PC-9 (cell line): ENCODE measurements at places on chromosomes 5 and 9.

- DNase-seq, result no peak
These were observed 6.5 kb downstream of the LVRN start for GRCh38 chr5:115968770-115969169.

- no peak for DNase-seq
These were observed 31.0 kb downstream of the MTREX start for GRCh38 chr5:55338810-55339243.

GRCh38 chr9:89863837-89864236 is 259.0 kb downstream of the GADD45G start:
- DNase-seq, result no peak

GRCh38 chr5:12413585-12413984 is 509.3 kb upstream of the CTNND2 start:
- no peak for DNase-seq

GRCh38 chr5:16461782-16462181 is 3.8 kb downstream of the ZNF622 start:
- DNase-seq, result peak; percentile 50

DNA sequence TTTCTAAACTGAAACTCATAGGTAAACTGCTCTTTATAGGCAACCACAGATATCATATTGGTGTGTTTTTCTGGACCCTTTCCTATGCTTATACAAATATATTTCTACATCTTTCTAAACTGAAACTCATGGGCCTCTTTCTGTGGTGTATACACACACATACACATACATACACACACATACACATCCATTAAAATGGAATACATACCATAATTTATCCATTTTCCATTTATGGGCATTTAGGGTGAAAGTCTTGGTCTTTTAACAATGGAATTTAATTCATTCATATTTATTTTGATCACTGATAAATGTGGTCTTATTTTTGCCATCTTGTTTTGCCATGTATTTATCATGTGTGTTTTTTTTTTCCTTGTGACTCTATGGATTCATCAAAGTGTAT is 44.1 kb downstream of the SLC22A5 start:
- DNase-seq, result no peak

DNA sequence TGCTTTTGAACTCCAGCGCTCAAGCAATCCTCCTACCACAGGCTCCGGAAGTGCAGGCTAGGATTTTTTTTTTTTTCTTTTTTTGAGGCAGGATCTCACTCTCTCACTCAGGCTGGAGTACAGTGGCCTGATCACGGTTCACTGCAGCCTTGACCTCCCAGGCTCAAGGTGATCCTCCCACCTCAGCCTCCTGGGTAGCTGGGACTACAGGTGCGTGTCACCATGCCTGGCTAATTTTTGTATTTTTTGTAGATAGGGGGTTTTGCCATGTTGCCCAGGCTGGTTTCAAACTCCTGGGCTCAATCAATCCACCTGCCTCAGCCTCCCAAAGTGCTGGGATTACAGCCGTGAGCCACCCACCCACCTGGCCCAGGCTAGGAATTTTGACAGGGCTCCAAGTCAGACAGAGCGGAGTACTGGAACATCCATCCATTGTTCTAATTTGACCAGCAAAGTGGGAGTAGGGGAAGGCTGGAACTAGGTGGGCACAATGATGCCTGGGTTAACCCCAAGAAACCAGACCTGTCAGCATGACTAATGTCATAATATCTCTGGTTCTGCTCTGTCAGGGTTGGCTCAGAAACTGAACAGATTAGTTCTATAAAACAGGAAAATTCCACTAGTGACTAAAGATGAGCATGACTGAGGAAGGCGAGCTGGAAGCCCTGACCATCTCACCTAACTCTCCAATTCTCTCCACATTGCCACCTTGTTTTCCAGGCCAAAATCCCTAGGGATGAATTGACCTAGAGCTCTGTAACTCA is 9.2 kb downstream of the ZBTB5 start:
- no peak for DNase-seq

GRCh38 chr5:151721087-151721646 is 34.5 kb upstream of the SPARC start:
- no peak for DNase-seq

DNA sequence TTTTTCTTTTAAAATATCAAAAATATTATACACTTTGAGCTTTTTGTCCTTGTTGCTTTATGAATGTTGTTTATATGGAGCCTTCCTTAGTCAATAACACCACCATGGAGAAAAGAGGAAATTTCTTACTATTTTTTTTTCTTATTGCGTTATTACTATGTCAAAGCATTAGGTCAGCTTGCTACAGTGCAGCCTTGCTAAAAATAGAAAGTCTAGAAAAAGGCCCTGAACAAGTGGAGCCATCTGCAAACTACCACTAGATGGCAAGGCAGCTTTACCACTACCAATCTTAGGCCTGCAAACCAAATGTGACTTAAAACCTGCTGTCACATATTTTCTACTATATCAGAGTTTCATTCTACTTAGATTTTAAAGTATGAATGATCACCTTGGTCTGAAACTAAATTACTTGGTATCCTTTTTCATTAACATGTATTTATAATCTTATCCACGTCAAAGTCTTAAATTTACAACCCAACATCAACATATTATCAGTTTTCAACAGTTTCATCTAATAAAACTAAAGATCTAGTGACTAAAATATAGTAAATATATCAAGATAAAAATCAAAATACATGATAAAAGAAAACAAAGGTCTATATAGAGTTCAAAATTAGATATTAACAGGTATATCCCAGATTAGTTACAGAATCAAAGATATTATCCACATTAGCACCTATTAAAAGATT is 113.1 kb upstream of the ACOT12 start:
- peak; percentile 67 for DNase-seq

GRCh38 chr9:38017149-38017884 is 51.7 kb downstream of the SHB start:
- DNase-seq, result peak; percentile 80

- DNase-seq, result no peak
These were observed 39.0 kb upstream of the CD180 start for GRCh38 chr5:67235399-67236110.

GRCh38 chr5:130168211-130168610 is 263.9 kb downstream of the CHSY3 start:
- DNase-seq, result no peak

DNA sequence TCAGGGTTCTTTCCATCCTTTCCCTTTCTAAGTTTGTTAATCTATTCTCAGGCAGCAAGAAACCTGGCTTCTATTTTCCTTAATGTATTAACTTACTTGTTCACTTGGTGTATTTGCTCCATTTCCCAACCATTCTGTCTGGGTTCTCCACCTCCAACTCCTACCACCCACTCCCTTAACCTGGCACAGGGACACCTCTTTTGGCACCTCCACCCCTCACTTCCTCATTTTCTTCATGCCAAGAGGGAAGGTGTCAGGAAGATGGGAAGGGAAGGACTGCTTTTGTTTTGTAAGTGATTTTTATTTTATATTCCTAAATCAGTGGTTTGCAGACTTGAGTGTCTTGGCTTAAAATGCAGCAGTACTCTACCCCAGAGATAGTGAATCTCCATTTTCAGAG is 166.1 kb downstream of the TRIO start:
- DNase-seq, result no peak

- no peak for DNase-seq
These were observed 193.6 kb downstream of the GLIS3 start for GRCh38 chr9:4106081-4106759.

- DNase-seq, result no peak
These were observed 198.1 kb downstream of the GADD45G start for GRCh38 chr9:89802781-89803355.

GRCh38 chr5:40547994-40548575 is 131.6 kb upstream of the PTGER4 start:
- DNase-seq, result no peak

DNA sequence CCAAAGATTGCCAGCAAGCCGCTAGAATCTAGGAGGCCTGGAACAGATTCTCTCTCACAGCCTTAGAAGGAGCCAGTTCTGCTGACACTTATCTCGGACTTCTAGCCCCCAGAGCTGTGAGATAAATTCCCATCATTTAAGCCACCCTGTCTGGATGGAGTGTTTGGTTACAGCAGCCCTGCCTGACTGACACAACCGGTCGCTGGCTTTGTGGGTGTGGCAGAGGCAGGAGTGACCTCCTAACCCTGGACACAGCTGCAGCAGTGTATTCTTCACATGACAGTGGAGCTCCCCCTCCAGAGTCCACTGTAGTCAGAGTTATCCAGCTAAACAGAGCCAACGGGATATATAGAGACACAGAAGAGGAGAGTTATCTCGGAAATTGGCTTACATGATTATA is 21.2 kb upstream of the IL17B start:
- peak; percentile 25 for DNase-seq

GRCh38 chr5:174693697-174694385 is 30.5 kb upstream of the MSX2 start:
- no peak for DNase-seq

- no peak for DNase-seq
These were observed 148.5 kb downstream of the KIAA0825 start for GRCh38 chr5:94469894-94470329.

DNA sequence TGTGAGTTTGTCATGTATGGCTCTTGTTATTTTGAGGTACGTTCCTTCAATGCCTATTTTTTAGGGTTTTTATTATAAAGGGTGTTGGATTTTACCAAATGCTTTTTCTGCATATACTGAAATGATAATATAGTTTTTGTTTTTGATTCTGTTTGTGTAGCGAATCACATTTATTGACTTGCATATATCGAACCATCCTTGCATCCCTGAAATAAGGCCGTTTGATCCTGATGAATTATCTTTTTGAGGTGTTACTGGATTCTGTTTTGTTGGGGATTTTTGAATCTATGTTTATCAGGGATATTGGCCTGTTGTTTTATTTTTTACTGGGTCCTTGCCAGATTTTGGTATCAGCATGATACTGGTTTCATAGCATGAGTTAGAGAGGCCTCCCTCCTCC is 25.9 kb downstream of the SELENOP start:
- DNase-seq, result no peak

DNA sequence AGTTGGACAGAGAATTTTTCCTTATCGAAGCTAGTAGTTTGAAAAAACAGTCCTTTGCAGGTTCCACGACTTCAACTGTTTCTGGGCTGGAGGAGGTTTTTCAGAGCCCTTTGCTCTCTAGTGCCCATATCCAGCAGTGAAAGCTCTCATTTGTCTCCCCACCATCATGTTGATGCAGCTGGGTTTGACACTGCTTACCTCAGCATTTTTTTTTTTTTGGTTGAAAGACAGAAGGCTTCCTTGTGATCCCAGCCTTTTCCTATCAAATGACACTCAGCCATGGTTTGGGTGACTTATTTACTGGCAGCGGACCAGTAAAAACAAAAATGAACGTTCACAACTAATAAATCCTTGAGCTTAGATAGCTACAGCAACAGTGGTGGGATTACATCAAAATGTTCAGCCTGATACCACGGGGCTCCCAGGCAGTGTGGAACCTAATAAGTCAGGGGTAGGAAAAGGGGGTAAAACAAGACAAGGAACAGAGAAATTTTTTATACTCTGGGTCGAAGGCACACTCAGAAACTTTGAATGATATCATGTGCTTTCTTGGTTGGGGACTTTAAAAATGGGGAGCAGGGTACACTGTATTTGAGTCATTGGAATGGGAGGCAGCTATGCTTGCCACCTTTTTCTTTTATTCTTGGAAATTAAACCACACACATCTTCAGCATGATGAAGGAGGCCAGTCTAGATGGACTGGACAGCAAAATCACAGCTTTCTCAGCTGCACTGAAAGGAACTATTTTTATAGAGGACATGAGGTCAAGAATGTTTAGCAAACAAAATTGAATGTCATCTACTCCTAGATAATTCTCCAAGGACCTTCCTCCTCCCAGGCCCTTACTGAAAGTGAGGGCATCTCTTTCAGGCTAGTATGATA is 308.9 kb upstream of the MPDZ start:
- DNase-seq, result no peak

- no peak for DNase-seq
These were observed 281.4 kb downstream of the TUSC1 start for GRCh38 chr9:25396828-25397227.

- DNase-seq, result peak; percentile 93
These were observed 108.5 kb downstream of the NFIB start for GRCh38 chr9:14205463-14205862.

DNA sequence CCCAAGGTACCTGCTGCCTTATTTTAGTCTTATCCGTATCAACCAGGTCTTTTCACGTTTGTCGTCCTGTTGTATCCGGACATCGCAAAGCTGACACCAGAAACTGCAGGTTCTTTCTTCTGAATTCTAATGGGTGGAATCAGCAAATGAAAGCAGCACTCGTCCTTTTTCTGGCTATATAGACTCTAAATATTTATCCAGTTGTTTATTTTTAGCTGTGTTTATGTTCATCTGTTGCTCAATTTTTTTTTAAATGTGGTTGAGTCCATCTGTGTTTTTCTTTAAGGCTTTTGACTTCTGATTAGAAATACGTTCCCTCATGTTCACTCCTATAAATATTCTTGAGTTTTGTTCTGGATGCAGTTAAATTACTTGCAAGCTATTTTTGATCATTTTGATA is 831.7 kb downstream of the MTRR start:
- DNase-seq, result no peak

DNA sequence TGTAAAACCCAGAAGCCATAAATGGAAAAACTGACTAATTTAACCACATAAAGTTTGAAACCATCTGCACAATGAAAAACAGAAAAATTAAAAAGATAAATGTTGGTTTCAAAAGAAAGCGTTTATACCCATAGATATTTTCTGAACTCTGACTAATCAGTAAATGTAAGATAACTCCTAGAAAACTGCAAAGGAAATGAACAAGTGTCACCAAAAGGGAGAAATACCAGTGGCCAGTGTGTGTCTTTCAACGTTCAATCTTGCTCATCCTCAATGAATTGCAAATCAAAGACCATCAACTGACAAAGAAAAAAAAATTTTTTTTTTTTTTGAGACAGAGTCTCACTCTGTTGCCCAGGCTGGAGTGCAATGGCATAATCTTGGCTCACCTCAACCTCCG is 180.1 kb downstream of the SYK start:
- no peak for DNase-seq

DNA sequence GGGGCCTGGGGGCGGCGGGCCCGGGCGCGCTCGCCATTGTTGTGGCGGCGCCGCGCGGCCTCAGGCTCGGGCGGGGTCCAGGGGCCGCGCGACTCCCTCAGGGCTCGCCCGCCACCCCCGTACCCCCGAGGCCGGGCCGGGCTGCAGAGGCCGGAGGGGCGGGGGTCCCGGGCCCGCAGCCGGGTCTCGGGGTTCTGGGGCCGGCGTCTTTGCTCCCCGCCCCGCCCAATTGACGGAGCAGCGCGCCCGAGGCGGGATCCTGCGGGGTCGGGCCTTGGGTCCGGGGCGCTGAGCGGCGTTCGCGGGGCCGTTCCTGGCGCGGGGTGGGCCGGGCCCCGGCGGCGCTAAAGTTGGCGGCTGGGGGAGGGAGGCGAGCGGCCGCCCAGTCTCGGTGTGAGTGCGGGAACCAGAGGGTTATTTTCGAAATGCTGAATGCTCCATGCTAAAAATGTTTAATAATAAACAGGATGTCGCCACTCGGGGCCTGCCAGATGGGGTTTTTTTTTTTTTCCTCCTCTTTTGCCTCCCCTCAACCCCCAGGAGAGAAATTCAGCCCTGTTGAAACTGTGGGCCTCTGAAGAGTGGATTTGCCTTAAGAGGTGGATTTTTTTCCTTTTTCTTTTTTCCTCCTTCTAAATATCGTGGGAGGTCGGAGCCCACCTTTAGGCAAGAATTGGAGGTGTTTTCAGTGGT is 724 bp downstream of the PRRC2B start:
- DNase-seq, result no peak

GRCh38 chr5:116529615-116530014 is 45.0 kb downstream of the SEMA6A start:
- no peak for DNase-seq
